C1 segment of cervical spinal cord (tissue), 14 donors: ENCODE measurements at places on chromosomes 7 and 10.

- no peak for DNase-seq
Observed at GRCh38 chr7:625376-625971, 101.0 kb upstream of the DNAAF5 start.

DNA sequence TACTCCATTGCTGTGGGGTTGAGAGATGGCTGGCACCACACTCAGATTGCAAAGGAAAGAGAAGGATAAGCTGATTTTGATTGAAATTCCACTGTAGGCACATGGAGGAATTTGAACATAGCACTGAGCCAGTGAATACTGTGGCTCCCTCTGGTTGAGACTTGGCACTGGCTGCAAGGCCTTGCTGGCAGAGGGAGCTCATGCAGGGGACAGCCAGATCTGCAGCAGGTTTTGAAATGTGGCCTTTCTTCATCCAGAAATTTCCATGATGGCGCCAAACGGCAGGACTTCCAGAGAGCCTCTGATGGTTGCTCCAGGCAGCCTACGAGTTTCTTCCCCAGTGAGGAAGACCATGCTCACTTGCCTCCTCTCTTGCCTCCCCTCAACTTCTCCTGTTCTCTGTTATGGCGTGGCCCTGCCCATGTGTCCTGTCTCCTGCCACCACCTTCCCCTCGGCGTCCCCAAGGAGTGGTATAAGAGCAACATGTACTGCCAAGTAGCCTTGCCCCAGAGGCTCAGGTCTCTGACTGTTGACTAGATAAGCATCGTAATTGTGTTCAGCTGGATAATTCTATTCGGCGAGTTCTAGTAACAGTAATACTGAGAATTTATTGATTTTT is 265.6 kb downstream of the CCDC3 start:
- DNase-seq, result no peak

DNA sequence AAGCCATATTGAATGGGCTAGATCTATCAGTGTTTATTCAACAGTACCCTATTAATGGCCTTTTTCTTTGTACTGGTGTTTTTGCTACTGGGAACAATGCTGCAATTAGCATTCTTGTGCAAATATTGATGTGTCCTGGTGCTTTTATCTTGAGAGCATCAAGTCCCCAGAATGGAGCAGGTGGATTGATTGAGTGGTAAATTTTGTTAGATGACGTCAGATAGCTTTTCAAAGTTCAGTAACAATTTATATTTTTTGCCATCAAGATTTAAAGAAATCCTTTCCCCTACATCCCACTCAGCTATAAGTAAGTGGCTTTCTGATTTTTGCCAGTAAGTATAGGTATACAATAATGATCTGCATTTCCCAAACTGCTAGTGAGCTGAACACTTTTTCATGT is 63.4 kb upstream of the SYPL1 start:
- DNase-seq, result no peak

DNA sequence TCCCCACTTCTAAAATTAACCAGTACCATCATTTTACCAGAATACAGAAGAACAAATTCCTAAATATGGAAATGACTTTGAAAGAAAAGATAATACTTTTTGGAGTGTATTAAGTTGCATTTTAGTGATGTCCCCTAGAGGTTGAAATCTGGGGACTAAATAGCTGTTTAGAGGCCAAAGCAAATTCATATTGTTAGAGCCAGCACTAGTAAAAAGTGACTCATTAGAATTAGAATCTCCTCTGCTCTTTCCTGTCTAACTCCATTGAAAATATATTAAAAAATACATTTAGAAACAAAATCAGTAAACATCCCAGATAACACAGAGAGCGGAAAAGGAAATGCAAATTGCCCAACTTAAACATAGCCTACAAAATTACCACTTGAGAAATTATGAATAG is 1189.6 kb upstream of the C7orf33 start:
- DNase-seq, result no peak

DNA sequence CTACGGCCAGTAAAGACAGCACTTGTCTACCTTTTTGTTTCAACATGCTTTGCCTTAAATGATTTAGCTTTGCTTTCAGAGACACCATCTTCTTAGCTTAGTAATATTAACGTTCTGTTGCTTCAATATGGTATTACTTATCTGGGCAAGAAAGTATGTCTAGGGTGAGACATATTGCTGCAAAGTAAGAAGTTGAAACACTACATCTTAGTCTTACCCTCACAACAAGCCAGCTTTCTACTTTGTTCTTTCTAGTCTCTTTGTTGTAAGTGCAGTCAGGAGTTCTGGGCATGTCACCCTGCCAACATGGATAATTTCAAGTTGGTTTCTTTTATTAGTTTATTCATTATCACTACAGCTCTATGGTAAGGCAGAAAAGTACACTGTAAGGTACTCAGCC is 122.7 kb upstream of the DNAJB12 start:
- DNase-seq, result no peak

- no peak for DNase-seq
Observed at GRCh38 chr10:127745861-127746260, 8.9 kb downstream of the FOXI2 start.

GRCh38 chr10:132669208-132669861 is 116.6 kb downstream of the NKX6-2 start:
- no peak for DNase-seq

DNA sequence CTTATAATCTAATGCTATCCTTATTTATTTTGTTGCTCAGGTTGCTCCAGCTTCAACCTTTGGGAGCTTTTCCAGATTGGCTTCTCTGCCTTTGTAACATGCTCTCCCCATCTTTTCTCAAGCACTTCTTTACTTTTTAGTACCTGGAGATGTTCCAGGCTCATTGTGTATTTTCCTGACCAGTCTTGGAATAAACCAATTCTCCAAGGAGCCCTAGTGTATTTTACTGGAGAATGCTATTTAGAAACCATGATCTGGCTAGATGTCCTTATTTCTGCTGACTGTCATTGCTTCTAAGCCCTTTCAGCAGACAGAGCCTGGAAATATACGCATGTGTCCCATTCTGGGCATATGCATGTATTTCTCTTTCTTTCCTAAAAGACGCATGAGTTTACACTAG is 95.7 kb downstream of the EMX2 start:
- no peak for DNase-seq
